ENCODE measurements at places on chromosomes 12 and 14.

DNA sequence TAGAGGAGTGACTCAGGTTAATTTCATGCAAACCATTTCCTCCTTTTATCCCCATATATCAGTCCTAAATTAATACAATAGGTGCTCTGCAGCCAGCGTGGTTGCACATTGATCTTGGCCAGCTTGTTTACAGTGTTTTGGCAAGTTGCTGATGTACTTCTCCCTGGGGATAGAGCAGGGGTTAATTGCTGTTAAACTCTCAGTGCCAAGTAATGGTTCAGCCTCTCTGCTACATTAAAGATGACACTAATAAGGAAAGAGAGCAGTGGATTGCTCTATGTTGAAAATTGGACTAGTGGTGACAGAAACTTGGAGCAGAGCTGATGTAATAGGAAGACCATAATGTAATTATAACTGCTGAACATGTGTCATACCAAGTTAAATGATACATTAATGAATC lies 717.5 kb downstream of the RERGL start:
- no peak for DNase-seq

DNA sequence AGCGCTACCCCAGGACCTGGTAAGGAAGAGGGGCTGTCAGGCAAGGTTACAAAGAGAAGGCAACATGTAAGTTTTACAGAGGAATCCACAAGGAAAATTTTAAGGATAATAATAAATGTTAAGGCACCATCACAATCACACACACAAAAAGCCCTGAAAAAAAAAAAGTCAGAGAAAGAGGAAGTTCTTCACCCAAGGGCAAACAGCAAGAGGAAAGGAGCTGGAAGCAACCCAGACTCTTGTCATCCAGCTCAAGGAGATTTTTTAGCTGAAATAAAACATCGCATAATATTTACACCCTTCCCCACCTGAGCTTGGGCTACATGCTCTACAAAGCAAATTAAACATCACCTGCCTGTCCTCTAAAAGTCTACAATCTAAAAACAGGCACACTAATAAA lies 9.5 kb downstream of the SPTB start:
- no peak for DNase-seq

GRCh38 chr14:103133210-103134140 lies 10.2 kb downstream of the TNFAIP2 start:
- DNase-seq: no peak

- DNase-seq: no peak
Observed at GRCh38 chr12:99722690-99723486, 75.3 kb downstream of the GARIN6 start.

DNA sequence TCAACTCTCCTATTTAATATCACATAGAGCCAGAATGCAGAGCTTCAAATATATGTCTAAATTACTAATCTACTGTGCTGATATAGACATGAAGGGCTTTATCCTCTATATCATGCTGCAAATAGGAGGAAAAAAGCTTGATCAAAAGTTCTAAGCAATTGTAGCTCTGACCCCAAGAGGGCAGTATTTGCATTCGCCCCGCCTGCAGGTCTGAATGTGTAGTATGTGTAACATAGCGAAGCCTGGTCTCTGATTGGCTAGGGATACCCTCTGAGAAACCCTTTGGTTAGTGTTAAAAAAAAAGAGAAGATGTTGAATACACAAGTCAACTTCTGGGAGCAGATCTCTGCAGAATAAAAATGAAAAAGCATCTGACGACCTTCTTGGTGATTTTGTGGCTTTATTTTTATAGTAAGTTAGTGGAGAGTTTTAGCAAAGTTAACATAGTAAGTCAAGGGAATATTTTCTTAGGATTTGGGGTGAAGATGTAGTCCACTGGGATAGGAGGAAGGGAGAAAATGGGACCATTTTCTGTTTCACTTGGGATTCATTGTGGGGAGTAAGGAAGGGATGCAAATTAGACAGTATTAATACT lies 151.6 kb upstream of the OR4E1 start:
- peak; percentile 55 for DNase-seq

- no peak for DNase-seq
Observed at GRCh38 chr14:75175677-75176141, 703 bp downstream of the TMED10 start.

- no peak for DNase-seq
Observed at GRCh38 chr12:15733136-15733535, 56.1 kb downstream of the EPS8 start.

GRCh38 chr12:102573237-102573636 lies 92.9 kb upstream of the IGF1 start:
- DNase-seq: no peak

- no peak for DNase-seq
Observed at GRCh38 chr14:90784621-90785270, 31.5 kb downstream of the TTC7B start.

GRCh38 chr14:58301416-58301815 lies 3.1 kb downstream of the ARID4A start:
- DNase-seq: no peak

DNA sequence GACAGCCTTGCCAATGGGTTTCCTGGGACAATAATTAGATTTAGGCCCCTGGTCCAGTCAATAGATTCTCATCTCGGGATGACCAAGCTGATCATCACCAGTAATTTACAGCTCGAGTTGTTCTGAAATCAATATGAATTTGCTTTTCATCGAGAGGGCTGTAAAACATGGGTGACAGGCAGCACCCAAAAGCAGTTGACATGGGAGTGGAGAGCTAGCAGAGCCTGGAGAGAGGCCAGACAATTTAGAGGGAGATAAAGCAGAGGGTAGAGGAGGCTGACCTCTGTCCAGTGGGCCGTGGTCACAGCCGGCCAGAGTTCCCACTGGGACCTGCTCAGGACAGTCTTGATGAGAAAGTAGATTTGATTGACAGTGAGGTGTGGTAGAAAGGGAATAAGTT lies 157.3 kb downstream of the ASCL4 start:
- DNase-seq: no peak

DNA sequence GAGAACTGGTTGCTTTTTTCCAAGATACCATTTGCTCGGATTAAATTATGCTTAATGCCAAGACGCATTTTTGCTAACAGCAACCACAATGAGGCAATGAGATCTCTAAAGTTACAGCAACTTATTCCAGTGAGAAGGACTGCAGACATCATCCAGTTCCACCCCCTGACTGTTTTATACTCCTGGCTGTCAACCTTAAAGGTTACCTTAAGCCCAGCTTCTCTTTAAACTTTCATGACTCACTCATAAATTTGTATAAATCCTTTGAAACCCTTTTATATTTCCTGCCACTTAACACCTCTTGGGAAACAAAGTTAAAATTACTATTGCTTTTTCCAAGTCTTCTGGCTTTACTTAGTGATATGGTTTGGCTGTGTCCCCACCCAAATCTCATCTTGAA lies 80.2 kb downstream of the TMTC1 start:
- DNase-seq: no peak

DNA sequence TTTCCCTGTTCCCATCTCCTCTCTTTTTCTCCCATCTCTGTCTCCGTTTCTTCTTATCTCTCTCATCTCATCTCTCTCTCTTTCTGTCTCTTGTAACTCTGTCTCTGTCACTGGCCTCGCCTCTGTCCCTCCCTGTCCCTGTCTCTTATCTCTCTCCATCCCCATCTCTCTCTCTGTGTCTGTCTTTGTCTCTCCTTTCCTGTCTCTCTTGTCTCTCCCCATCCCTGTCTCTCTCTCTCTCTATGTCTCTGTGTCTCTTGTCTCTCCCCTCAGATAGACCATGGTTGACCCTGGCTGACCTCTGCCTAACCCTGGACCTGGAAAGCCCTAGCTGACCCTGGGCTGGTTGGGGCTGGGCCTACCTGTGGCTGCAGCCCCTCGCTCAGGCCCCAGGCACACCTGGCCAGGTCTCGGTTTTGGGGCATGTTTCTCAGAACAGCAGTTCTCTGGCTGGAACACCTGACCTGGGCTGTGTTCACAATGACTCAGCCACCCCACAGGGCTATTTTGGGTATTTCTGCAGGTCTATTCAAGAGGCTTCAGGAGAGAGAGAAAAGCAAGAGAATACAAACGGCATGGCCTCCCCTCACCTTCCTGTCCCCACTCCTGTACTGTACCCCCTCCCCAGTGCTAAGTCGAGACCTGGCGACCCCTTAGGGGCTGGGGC lies 174.4 kb downstream of the TMEM121 start:
- peak; percentile 33 for DNase-seq

DNA sequence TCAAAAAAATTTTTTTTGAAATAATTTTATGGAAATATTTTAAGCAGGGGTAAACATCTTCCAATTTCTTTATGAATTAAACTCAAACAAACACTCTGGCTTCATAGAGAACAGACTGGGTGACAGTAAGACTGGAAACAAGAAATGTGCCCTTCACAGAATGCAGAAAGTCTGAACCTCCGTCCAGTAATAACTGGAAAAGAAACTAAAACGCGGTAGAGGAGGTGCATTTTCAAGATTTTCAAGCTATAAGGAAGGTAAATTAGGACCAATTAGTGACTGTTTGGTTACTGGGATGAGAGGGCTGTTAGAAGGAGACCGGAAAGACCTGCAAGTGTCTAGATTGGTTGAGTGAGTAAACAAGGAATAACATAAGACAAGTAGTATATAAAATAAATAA lies 245.7 kb downstream of the CEP128 start:
- DNase-seq: no peak

- no peak for DNase-seq
Observed at GRCh38 chr12:124512667-124513296, 54.6 kb downstream of the NCOR2 start.

DNA sequence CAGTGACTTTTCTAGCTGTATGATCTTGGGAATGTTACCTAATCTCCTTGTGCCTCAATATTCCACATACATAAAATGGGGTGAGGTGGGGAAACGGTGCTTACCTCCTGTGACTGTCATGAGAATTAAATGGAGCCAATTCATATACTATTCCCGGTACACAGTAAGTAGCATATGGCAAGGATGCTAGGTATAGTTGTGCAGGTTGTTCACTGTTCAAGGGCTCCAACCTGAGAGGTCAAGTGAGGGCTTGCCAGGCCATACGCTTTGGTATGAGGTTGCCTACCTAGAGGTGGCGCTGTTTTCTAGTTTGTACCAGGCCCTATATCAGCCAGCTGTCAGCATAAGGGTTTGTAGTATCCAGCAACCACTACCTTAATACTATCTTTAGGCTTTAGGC lies 3.6 kb upstream of the BATF start:
- peak; percentile 65 for DNase-seq

GRCh38 chr12:6088921-6089747 lies 35.3 kb downstream of the VWF start:
- no peak for DNase-seq

DNA sequence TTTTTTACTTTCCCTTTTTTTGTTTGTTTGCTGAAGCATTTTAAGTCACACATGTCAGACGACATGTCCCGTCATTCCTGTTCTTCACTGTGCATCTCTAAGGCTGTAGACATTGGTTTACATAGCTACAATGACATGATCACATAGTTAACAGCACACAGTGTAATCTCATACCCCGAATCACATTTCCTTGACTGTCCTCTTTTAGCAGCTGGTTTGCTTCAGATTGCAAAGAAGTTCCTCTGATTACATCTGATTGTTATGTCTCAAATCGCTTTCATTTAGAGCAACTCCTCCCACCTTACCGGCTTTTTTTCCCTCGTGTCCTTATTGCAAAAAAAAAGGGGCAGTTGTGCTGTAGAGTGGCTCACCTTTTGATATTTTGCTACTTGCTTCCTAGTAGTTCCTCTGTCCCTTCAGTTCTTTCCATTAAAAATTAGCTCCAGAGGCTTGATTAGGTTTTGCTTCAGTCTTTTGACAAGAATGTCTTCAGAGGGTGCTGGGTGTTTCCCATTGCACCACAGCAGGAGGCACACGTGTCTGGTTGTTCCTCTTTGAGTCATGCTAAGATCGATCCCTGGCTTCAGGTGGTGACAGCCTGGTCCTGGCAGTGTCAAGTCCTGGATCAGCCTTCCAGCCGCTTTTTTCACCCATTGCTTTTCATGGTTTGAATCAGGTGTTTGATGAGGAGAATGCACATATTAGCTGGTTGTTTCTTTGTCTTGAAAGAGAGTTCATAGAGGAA lies 35.0 kb downstream of the ZNF664 start:
- DNase-seq: no peak

- DNase-seq: no peak
Observed at GRCh38 chr12:43285159-43285598, 266.8 kb downstream of the ADAMTS20 start.

GRCh38 chr12:111089616-111090015 lies 169.2 kb upstream of the MYL2 start:
- no peak for DNase-seq

- no peak for DNase-seq
Observed at GRCh38 chr12:52010152-52010622, 3.4 kb downstream of the TAMALIN start.

DNA sequence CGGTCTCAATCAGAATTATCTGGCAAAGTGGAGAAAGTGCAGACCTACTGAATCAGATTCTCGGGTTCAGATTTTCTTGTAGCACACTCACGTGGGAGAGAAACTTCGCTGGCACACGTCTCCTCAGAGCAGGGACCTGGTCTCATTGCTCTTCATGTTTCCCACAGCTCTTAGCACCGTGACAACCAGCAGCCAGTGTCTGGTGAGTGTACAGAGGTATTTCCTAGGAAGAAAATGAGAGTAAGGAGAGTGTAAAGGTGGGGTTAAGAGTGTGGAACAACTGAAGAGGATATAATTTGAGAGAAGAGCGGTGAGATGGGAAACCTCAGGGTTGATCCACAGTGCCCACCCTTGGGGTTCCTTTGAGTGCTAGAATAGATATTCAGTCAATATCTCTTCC lies 89.2 kb downstream of the ARF6 start:
- no peak for DNase-seq

- DNase-seq: no peak
Observed at GRCh38 chr12:28536088-28536487, 345.8 kb downstream of the CCDC91 start.

DNA sequence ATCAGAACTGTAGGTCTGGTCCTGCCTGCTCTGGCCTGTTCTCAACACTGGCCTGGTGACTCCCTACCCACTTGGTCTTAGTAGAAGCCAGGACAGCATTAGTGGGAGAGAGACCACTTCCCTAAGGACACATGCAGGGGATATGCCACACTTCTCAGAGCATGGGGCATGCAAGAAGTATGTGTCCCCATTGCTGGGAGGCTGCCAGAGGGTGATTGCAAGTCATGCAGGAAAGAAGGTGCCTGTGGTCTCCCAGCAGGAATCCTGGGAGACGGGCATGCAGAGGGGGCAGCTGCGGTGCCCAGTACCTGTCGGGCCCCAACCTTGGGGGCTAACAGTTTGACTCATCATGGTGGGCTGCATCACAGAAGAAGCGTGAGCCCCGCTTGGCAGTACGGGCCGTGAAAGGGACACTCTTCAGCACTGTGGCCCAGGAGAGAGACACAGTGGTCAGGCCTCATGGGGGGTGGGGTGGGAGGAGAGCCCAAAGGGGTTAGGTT lies 23.0 kb downstream of the PRPF40B start:
- DNase-seq: no peak
